ENCODE measurements at places on chromosomes 1 and 21.

- peak; percentile 23 for DNase-seq
Measured at GRCh38 chr1:52552236-52552504, 722 bp downstream of the TUT4 start.

GRCh38 chr1:239268941-239269340, 117.4 kb upstream of the CHRM3 start:
- no peak for DNase-seq

- no peak for DNase-seq
Measured at GRCh38 chr1:83509301-83509781, 489.6 kb downstream of the TTLL7 start.

- no peak for DNase-seq
Measured at GRCh38 chr21:34950980-34951379, 98.1 kb downstream of the RUNX1 start.

DNA sequence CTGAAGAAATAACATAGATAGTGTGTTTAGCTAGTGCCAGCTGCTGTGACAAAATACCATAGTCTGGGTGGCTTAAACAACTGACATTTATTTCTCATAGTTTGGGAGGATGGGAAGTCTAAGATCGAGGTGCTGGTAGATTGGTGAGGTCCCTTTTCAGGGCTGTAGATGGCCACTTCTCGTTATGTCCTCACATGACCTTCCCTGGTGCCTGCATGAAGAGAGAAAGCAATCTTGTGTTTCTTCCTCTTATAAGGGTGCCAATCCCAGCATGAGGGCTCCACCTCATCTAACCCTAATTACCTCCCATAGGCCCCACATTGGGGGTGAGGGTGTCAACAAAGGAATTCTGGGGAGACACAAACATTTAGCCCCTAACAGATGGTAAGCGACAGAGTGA, 9.3 kb downstream of the MTARC2 start:
- no peak for DNase-seq

DNA sequence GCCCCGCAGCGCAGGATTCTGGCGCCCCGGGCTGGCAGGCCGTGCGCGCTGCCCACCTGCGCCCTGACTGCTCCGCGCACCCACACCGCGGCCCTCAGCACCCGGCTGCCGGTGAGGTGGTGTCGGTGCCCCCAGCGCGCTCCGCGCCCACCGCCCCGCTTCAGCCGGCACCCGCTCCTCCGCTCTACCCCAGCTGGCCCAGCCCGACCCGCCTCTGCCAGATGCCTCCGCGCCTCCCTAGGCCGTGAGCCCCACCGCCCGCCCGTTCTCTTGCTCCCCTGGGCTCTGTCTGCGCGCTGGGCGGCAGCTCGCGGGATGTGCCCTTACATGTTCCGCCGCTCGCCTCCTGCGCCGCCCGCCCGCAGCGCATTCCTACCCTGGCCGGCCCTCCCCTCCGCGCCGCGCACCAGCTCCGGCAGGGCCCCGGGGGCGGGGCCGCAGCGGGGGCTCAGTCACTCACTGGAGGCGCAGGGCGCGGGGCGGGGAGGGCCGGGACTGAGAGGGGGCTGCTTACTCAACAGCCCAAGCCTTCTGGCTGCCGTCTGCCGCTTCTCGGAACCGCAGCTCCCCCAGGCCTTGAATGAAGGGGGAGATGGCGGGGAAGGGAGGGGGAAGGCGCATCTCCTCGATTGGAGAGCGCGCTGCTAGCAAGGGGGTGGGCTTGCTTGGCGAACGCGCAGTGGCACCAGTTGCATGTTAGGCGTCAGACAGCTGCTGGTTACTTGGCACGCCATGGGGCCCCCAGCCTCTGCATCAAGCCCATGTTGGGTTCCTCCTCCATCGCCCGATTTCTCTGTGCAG, at the start of gene PHLDA3:
PHLDA3 (minus strand) TSS at position 345 of the 801 bp plus-strand sequence. CDS start 402 bp downstream, outside the sequence.
- no peak for DNase-seq

DNA sequence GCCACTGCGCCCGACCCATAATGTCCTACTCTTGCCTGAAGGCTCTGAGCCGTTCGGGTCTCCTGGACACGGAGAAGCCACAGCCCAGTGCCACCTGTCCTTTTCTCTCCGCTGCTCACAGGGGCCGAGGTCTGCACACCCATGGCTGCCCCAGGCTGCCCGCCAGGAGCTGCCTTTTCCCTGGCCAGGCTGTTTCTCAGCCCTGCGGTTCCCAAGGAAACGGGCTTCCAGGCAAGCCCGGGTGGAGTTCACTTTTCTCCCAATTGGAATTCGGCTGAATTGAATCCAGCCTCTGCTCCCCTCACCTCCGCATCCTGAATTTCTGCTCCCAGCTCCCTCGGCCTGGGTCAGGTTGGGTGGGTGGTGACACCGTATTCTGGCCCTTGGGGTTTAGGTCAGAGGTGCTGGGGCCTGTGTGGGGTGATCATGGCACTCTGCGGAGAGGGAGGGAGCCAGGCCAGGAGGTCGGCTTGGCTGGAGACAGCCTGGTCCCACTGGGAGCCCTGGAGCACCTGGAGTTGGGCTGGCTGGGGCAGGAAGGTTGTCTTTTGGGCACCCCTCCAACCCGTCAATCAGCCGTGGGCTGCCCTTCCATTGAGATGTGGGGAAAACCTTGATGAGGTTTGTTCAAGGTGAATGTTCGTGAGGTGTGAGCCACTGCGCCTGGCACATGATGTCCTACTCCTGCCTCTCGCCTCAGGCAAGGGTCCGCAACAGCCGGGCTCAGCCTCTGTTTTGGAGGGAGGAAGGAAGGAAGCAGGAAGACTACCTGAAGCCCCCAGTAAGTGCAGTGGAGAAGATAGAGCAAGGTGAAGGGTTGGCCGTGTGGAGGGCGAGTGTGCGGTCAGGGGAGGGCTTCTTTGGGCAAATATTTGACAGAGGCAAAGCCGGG, 25.1 kb downstream of the RRP1 start:
- DNase-seq: no peak

GRCh38 chr1:219433001-219433400, 179.9 kb downstream of the ZC3H11B start:
- DNase-seq: no peak

GRCh38 chr1:224454402-224455055, 19.9 kb upstream of the WDR26 start:
- DNase-seq: no peak

GRCh38 chr21:46636181-46636512, 673 bp downstream of the PRMT2 start:
- no peak for DNase-seq

GRCh38 chr1:5993556-5994491, 1.6 kb upstream of the NPHP4 start:
- no peak for DNase-seq

All from stimulated activated CD4-positive, alpha-beta T cell treated with anti-CD3 and anti-CD28 coated beads, Interleukin-1b, Interleukin-23, amount 100 ng/mL, for 1 hour (primary cell).